Hematopoietic multipotent progenitor cell treated with erythropoietin and hydrocortisone succinate and interleukin-3 and kit ligand, for 4 days (in vitro differentiated cells): ENCODE measurements at places on chromosomes 6 and 20.
A peak's percentile ranks its signal among the peaks of the same experiment; 100 is the strongest.

DNA sequence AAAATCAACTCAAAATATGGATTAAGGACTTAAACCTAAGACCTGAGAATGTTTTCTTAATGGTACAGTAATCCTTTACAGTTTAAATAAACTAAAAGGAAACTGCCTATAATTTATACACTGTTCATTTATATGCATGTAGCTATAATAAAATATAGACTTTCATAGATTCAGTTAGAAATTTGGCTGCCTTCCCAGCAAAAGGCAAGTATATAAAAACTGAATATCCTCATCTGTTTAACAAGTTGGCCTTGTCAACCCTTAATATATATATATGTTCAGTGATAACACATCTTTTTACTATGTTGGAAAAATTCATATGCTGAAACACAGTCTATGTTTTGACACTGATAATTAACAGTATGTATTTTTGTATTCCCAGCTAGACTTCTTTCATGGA lies 123.1 kb downstream of the GRIK2 start:
- no peak for DNase-seq

GRCh38 chr6:113292646-113293422 lies 564.3 kb upstream of the MARCKS start:
- no peak for DNase-seq

DNA sequence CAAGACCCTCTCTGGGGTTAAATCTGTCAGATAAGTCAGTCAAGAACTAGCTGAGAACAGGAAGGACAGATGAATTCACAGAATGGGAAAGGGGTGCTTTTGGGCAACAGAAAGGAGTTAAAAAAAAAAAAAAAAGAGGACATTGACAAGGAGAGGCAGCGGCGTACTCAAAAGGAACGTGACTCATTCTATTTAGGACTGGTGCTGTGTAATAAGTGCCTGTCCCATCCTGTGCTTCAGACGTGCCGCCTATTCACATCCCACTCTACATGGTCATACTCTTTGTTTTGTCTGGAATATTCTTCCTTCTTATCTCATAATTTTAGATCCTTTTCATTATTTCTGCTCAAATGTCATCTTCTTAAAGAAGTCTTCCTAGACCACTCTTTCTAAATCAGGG lies 101.1 kb upstream of the EMILIN3 start:
- no peak for DNase-seq

DNA sequence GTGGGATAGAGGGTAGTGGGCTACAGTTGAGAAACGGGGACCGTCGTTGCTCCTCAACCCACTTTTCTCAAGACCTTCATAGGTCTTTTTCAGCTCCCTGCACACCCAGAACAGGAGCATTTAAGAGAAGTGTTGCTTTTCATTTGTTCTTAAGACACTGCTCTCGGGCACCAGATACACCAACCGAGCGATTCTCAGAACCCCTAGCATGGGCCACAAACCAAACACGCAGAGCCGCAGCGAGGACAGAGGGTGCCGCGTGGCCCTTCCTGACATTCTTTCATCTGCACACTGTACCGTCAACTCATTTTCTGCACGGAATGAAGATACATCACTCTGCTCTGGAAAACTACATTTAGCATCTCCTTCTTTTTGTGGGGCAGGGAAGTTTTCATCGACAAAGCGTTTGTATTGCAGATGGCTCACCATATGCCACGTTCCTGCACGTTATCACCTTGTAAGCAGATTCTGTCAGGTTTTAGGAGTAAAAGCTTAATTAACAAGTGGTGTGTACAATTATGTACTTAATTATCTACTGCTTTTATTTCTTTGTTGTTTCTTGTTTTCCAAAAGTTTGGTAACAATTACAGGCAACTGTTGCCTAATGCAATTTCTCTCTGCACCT lies 70.4 kb upstream of the MLN start:
- no peak for DNase-seq

GRCh38 chr6:71015392-71015791 lies 58.5 kb upstream of the B3GAT2 start:
- DNase-seq = no peak

GRCh38 chr6:30515944-30516753 lies 26.8 kb downstream of the HLA-E start:
- DNase-seq = peak; percentile 99

DNA sequence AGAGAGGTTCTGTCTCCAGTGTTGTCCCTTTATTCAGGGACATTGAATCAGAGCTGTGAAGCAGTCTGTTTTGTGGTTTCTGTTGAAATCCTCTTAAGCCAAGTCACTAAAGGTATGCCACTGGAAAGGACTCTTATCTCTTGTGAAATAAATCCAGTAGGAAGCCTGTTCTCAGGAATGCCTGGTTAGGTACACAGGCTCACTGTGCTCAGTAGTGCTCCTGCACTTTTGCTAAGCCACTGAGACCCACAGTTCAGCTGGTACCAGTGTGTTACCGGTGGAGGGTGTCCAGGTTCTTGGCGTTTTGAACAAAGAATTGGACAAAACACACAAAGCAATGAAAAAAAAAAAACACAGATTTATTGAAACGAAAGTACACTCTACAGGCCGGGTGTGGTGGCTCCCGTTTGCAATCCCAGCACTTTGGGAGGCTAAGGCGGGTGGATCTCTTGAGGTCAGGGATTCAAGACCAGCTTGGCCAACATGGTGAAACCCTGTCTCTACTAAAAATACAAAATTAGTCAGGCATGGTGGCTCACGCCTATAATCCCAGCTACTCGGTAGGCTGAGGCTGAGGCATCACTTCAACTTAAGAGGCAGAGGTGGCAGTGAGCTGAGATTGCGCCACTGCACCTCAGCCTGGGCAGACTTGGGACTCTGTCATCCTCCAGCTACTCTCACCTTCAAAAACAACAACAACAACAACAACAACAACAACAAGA lies 186.1 kb downstream of the JARID2 start:
- DNase-seq = no peak

GRCh38 chr20:63080811-63081210 lies 74.0 kb upstream of the BHLHE23 start:
- no peak for DNase-seq

DNA sequence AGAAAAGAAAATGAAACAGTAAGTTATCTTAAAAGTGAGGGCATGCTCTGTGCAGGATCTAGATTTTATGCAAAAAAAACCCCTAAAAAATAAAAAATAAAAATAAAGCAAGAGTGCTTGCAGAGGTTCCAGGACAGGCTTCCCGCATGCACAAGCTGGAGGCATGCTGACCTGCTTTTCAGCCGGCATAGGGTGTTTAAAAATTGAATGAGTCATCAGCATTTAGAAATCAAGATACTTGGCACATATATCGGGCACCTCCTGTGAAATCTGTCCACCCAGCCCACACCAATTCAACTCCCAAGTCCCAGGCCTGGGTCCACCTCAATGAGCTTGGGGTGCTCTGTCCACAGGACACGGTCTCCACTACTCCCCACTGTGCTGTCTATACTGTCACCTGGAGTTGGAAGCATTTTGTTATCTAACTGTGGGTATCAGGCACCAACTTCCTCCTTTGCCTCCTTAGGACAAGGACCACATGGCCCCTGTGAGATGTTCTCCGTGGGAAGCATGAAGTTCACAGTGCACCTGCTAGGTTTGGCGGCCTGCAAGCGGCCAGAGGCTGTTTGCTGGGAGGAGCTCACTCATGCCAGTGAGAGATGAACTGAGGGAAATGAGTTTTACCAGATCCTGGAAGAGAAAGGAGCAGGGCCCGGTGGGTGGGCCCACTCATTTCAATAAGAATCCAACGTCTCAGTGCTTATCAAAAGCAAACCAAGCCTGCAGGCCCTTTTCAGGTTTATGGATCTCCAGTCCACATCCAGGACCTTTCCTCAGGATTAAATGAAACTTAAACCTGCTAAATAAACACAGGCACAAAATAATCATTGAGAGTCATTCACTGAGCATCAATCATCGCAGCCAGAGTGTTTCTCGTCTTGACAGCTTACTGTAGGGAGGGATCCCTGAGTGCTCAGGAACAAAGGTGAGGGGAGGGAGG lies 121.1 kb downstream of the FOXA2 start:
- no peak for DNase-seq

- DNase-seq = no peak
Measured at GRCh38 chr6:28947831-28948270, 24.1 kb upstream of the TRIM27 start.

DNA sequence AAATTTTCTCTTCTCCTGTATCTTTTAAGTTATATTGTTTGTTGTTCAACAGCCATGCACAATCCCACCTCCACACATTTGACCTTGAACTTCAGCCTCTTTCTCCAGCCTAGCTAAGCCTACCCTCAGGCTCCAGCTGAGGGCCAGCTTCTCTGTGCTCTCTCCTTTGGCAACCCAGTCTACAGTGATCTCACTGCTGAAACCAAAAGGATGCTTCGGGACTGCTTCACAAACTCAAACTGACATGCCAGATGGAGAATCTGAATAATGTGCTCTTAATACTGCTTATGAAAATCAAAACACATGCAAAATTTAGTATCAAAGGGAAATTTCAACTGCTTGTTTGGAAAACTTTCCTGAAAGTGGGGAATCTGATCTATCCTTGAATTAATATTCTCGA lies 16.1 kb upstream of the RIN2 start:
- no peak for DNase-seq

- DNase-seq = no peak
Measured at GRCh38 chr20:3390759-3391425, 16.6 kb downstream of the DNAAF9 start.

DNA sequence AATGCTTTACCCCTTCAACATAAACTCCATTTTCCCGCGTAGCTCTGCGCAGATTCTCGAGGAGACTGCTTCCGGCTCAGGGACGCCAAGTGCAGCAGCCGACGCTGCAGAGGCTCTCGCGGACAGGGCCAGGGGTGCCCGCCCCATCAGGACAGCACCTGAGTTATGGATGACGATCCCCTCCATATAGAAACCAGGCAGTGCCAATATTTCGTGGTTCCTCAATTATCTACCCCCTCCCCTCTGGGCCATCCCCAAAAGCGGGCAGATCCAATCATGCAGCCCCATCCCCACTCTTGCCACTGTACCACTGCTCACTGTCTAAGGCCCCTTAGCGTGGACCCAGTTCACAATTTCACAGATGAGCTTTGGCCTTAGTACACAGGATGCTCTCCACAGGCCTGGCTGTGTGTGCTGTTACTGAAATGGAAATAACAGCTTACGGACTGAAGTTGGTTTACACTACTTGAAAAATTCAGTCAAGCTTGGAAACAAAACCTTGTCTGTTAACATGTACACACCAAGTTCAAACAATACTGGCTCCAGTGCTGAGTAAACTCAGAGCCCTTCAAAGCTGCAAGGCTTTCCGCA lies 74.5 kb downstream of the DACT2 start:
- DNase-seq = no peak

GRCh38 chr20:60381643-60382400 lies 423.6 kb downstream of the CDH26 start:
- DNase-seq = no peak

DNA sequence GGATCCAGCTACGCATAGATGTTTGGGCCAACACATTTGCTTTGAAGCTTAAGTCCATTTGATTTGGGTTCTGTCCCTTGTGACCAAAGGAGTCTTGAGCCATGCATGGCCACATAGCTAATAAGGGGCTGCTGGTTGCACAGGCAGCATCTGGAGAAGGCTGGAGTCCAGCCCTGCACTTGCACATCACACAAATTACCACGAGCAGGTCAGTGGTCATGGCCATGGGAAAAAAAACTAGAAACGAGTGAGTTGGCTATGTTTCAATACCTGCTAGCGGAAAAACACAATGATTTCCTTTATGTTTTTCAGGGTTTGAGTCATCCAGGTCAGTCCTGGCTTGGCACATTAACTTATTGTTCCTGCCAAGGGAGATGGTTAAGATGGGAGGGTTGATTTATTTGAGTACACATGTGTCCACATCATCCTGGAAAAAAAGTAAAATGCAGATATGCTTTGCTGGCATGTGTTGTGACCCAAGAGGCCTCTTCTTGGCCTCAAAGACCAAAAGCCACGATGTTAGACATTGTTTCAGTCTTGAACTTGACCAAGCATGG lies 5.6 kb upstream of the STX16 start:
- DNase-seq = no peak

GRCh38 chr20:34268851-34269636 lies 27.8 kb downstream of the ASIP start:
- DNase-seq = peak; percentile 62

DNA sequence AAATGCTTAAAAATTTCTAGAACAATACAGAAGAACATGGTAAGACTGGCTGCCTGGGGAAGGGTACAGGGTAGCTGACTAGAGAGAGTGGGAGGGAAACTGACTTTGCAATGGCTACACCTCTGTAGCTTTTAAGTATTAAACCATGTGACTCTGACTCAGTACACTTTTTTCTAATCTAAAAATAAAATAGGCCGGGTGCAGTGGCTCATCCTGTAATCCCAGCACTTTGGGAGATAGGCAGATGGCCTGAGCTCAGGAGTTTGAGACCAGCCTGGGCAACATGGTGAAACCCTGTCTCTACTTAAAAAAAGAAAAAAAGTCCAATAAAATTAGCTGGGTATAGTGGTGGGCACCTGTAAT lies 18.5 kb downstream of the ATP9A start:
- no peak for DNase-seq

DNA sequence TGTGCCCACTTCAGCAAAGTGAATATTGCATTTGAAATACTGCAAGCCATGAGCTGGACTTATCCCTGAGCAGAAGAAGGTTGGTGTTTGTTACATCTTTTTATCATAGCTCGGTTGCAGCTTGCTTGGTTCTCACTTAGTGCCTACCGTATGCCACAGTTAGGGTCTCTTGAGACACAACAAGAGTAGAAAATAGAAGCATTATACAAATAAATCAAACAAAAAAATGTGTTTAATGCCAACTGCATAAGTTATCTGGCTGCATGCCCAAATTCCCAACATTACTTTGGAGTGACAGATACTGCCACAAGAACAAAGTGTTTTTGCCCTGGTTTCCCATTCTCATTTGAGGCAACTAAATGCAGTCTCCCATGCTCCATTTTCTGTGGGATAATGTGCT lies 53.9 kb upstream of the LAMP5 start:
- no peak for DNase-seq

- DNase-seq = peak; percentile 40
Measured at GRCh38 chr20:56171087-56172012, 77.2 kb upstream of the MC3R start.

DNA sequence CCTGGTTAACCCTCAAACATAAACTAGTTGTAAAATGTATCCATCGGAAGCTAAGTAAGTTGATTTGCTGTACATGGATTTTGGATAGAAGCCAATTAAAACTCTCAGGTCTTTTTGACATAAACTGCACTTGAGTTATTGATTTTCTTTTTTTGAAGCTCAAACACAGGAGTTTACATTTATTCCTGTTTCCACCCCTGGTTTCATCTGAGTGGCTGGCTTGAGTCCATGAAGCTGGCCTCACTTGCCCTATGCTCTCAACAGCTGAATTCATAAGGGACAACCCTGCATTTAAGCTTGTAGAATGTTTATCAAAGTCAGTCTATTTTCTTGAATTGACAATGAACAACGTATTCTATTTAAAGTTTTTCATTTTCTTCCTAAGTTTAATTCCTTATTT lies 58.1 kb upstream of the PLEKHG1 start:
- no peak for DNase-seq

- no peak for DNase-seq
Measured at GRCh38 chr6:157406661-157407060, 25.7 kb downstream of the ZDHHC14 start.

GRCh38 chr6:101396548-101397173 lies 3.2 kb downstream of the GRIK2 start:
- peak; percentile 74 for DNase-seq
